AG09319 (cell line): ENCODE measurements at places on chromosomes 11 and 22.

- DNase-seq, result no peak
Measured at GRCh38 chr11:118785362-118785761, 5.6 kb downstream of the DDX6 start.

DNA sequence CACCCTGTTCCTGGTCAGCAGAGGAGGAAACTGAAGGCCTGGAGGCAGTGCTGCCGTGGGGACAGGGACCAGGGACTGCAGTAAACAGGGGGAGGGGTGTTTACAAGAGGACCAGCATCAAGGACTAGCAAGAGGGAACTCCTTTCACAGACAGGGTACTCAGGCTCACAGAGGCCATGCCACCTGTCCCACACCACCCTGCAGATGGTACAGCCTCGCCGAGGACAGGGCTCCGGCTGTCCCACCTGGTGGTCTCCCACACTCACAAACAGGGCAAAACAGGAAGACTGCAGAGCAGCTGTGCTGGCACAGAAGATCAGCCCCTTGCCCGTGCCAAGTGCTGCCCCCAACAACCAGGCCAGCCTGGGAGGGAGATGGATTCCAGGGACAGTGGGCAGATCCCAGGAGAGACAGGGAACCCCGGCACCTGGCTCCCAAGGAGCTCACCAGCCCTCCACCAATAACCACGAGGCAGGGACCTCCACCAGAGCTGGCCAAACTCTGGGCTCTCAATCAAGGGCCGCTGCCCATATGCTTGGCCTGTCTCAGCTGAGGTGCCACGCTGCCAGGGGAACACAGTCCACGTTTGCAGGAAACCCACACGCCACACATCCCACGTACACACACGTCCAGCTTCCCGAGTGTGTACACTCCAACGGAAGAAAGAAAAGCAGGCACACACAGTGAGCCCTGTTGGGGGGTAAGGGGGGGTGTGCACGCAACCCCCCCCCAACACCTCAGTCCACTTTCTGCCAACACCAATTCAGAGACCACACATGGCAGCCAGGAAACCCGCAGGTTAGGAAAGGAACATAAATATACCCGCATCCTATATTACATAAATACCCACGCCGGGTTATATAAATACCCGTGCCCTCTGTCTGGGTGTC, 2.1 kb downstream of the CSNK1E start:
- DNase-seq, result no peak

DNA sequence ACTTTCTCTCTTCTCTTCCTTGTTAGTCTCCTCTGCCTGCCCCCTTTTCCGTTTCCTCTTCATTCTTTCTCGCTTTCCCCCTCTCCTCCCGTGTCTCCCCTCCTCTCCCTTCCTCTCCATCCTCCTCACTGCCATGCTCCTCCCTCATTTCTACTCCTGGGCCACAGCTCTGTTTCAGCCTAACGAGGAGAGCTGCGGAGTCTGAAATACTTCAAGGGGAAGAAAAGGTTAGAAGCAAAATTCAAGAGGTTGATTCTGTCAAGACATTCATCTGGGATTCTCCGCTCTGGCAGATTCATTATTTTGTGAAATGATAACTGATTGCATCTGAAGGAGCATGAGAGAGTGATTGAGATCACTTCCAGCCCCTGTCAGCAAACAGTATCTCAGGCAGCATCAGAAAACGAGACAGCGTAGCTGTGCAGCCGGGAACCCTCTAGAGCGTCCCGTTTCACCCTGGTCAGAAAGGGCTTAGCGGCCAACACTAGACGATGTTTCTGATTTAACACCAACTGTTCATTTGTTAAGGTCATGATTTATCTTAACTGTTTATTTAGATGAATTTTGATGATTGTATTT, 279.3 kb upstream of the B3GAT1 start:
- DNase-seq, result no peak

DNA sequence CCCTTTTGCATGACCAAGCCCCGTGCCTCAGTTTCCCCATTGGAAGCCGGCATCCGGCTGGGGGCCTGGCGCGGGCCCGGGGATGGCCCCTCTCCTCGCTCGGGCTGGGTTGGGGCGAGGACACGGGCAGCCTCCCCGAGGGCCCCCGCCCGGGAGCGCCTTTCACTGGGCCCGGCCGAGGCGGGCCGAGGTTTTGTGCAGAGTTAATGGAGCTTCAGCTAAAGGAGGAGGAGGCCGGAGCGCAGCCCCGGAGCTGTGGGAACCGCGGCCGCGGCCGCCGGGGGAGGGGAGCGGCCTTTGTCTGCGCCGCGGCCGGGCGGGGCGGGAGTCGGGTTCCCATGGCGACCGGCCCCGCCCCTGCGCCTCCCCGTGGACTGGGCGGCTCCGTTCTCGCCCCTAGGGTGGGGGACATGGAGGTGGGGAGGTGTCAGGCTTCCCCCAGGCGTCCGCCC, 1.4 kb upstream of the MAPK11 start:
- no peak for DNase-seq

DNA sequence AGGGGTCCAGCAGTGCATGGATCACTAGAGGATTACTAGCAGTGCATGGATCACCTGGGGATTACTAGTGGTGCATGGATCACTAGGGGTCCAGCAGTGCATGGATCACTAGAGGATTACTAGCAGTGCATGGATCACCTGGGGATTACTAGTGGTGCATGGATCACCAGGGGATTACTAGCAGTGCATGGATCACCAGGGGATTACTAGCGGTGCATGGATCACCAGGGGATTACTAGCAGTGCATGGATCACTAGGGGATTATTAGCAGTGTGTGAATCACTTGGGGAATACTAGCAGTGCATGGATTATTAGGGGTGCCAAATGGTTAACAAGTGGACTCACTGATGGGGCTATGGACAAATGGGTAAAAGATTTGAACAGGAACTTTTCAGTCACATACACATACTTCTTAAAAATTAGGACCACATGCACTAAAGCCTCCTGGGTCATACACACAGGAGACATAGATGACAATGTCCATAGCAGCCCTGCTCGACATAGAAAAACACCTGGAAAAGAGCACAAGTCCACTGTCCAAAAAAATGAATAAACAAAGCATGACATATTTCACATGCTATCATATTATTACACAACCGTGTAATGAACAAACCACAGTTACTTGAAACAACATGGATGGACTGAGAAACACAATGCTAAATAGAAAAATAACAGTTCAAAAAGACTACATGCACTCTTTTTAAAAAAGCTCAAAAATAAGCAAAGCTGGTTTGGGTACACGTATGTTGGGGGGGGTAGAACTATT, 109.8 kb downstream of the CD44 start:
- no peak for DNase-seq

- no peak for DNase-seq
Measured at GRCh38 chr11:92845390-92845789, 124.1 kb upstream of the MTNR1B start.

GRCh38 chr11:11940551-11940950, 67.9 kb downstream of the DKK3 start:
- no peak for DNase-seq

GRCh38 chr22:39490135-39490798, 11.8 kb upstream of the MIEF1 start:
- DNase-seq, result no peak

GRCh38 chr22:46033256-46034200, 56.6 kb upstream of the WNT7B start:
- no peak for DNase-seq
